ENCODE measurements at places on chromosomes 11 and 22.

DNA sequence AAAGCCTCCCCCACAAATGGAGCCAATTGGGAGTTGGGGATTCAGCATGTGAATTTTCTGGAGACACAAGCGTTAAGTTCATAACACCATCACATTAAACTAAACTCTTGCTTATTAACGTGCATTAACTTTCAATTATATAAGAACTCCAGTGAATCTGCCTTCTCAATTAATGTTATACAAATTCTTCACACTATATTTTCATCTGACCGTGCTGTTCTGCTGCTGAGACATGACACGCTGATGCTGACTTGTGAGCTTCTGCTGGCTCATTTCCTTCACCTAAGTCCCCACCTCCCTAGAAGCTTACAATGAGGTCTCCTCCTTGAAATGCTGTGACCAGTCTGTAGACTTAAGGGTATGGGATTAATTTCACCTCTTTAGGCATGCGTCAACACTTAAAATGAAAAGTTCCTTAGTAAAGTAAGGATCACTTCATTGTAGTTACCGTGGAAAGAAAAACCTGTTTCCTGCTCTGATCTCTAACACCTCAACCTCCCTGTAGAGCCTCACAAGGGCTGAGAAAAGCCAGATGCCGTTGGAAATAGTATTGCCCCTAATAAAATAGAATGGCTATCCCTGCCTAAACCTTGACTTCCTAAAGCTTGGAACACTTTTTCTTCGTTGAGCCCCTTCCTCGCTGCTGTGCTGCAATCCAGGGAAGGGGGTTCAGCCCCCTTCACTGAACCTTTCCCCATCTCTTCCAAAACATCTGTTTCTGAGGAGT is 2.2 kb downstream of the HBG2 start:
- DNase-seq, result no peak

GRCh38 chr11:45402049-45402630 is 116.0 kb upstream of the SYT13 start:
- DNase-seq, result no peak

GRCh38 chr11:565921-566509 is 5.2 kb downstream of the RASSF7 start:
- no peak for DNase-seq

GRCh38 chr11:129273322-129273721 is 81.2 kb upstream of the ARHGAP32 start:
- no peak for DNase-seq

DNA sequence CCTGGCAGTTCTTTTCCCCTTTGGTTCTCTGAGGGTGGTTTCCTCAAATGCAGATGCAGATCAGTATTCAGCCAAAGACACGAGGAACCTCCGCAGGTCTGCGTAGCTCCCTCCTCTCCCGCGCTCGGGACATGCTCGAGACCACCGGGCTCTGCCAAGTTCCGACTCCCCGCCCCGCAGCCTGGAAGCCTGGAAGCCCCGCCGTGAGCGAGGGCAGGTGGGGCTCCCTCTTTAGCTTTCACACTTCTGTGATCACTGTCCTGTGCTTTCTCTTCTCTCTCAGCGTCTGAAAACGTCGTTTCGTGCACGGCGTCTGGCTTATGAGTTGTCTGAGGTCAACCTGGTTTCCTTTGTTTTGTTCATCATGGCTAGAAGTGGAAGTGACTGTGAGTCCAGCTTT is 26.6 kb downstream of the ZBED4 start:
- DNase-seq, result no peak

GRCh38 chr22:49297871-49298721 is 529.6 kb downstream of the BRD1 start:
- DNase-seq, result no peak

DNA sequence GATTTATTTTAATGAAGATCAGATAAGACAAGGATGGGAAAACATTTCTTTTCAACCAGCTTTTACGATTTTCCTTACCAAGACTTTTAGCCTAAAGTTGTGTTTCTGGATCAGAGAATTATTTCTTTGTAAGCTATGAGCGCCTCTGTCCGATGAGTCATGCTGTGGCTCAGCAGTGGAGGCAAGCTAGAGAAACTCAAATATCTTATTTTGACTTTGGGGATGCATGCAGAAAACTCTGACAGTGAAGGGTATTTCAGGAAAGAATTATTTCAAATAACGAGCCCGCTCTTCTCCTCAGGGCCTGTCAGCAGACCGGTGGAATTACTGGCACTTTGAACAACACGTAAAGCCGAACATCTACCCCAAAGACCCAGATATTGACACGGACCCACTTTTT is 77.9 kb upstream of the OR5AK2 start:
- no peak for DNase-seq

DNA sequence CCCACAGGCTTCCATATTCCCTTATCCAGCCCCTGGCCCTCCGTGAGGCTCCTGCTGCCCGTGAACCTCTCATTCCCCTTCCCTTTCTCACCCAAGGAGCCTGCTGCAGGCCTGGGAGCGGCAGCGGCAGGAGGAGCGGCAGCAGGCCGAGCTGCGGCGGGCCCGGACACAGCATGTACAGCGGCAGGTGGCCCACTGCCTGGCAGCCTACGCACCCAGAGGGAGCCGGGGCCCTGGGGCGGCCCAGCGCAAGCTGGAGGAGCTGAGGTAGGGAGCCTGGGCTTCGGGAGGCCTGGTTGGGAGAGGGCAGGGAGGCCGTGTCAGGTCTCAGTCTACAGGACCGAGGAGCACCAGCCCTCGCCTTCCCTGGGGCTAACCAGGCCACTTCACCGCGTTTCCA is 8.1 kb upstream of the SART1 start:
- DNase-seq, result no peak

Data from stimulated activated CD8-positive, alpha-beta memory T cell treated with anti-CD3 and anti-CD28 coated beads, Interleukin-7, amount 100 ng/mL, for 24 hours (primary cell).